Putamen (tissue), 1 donor: ENCODE measurements at places on chromosomes 6 and 20.

DNA sequence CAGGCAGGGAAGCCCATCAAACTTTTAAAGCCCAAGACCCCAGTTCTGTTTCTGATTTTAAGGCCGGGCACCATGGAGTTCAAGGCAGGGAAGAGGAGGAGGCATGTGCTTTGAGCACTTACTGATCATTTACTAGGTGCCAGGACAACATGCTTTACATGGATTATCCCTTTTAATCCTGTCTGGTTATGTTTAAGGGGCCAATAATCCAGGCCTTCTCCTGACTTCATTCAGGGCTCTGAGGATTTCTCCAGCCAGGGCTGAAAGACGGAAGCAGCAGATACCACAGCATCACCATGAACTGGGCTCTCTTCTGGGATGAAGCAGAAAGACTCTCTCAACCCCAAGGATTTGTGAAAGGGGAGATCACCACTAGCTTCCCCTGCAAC is 4.1 kb downstream of the CCND3 start:
- DNase-seq = no peak

DNA sequence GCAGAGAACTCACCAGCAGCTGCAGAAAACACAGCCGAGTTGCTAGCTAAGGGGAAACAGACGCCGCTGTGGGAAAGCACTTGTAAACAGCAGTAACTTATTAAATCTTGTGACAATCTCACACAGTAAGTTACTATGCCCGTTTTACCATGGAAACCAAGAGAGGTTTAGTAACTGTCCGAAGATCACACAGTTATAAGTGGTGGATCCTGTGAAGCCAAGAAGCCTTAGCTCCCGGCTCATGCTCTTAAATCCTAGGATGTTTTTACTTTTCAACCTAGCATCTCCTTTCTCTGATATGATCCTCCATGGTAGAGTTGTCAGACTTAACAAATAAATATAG is 1.5 kb upstream of the SULF2 start:
- no peak for DNase-seq

DNA sequence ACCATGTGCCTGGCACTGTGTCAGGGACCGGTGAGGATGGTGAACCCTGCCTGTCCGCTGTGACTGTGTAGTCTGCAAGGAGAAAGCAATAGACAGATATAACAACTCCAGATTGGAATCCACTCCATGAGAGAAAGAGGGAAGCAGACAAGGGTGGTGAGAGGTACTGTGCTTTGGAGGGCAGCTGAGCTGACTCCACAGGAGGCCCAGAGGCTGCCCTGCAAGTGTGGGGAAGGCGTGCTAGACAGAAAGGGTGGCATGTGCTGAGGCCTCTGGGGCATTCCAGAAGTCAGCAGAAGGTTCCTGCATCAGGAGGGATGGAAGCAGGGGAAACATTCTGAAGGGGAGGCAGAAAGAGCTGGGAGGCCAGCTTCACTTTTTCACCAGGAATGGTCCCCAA is 39.3 kb upstream of the APCDD1L start:
- no peak for DNase-seq

DNA sequence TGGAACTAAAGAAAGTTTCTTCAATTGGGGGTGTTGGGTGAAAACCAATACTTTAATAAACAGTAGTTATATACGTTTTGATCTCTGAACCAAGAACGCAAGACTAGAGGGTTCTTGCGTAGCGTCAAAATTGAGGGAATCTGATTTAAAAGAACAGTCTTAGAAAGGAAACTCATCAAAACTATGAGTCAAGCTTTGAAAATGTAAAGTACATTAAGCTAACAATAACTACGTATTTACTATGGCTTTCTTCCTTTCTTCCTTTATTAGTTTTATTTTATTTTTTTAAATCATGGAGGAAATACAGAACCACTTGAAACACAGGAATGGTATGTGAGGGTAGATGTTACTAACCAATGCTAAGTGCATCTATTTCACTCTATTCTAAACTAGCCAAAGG is 287.0 kb upstream of the RSPO3 start:
- no peak for DNase-seq

GRCh38 chr6:35083507-35083906 is 57.6 kb downstream of the TCP11 start:
- DNase-seq = no peak

DNA sequence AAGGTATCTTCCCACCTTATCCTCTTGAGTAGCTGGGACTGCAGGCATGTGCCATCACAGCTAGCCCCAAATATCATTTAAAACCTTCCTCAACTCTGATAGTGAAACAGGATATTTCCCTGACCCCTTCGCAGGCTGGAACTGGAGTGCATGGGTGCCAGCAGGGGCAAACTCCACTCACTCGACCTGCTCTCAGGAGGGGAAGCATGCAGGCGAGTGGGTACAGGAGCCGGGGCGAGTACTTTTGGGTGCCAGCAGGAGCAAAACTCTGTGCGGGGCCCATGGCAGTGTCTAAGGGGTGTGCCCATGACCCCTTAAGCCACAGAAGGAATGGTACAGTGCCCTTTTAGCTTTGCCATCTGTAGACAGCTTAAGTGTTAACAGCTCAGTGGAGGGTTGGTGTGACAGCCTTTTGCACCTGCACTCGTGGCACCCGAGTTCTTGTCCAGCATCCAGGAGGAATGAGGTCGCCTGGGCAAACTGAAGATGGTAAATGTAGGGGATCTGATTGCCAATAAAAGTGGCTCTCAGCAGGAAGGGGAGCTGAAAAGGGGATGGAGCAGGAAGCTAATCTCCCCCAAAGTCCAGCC is 155.1 kb downstream of the CDK19 start:
- DNase-seq = no peak

DNA sequence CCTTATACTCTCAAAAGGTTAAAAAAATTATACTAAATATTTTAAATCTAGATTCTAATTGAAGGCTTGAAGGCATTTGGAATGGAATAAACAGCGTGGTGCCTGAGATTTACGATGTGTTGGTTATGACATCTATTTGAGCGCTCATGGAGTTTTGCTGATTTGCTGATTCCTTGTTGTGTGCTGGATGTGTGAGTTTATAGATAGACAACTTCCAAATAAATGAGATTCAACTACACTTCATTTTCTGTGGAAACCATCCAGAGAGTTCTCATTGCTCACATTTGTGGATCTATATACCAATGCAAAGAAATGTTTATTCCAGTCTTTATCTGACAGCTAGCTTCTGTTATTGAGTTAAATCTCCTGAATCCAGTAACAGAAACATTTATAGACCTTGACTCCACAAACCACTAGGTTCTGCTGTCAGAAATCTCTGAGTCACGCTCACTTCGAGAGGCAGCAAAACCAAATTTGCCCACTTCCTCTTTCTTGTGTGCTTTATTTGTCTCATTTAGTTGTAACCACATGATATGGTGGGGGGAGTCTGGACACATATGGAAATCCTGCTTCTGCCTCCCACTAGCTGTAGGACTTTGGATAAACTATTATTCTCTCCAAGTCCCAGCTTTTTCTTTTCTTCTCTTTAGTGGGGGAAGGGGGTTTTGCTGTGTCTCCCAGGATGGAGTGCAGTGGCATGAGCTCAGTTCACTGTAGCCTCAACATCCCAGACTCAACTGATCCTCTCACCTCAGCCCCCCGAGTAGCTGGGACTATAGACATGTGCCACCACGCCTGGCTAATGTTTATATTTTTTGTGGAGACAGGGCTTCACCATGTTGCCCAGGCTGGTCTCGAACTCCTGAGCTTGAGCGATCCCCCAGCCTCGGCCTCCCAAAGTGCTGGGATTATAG is 54.5 kb downstream of the IPCEF1 start:
- peak; percentile 36 for DNase-seq
